ENCODE measurements at places on chromosomes 1 and 21.

- no peak for DNase-seq
These were observed 38.6 kb upstream of the GPR88 start for GRCh38 chr1:100499194-100499811.

- DNase-seq, result no peak
These were observed 44.0 kb downstream of the ETS2 start for GRCh38 chr21:38849776-38850175.

DNA sequence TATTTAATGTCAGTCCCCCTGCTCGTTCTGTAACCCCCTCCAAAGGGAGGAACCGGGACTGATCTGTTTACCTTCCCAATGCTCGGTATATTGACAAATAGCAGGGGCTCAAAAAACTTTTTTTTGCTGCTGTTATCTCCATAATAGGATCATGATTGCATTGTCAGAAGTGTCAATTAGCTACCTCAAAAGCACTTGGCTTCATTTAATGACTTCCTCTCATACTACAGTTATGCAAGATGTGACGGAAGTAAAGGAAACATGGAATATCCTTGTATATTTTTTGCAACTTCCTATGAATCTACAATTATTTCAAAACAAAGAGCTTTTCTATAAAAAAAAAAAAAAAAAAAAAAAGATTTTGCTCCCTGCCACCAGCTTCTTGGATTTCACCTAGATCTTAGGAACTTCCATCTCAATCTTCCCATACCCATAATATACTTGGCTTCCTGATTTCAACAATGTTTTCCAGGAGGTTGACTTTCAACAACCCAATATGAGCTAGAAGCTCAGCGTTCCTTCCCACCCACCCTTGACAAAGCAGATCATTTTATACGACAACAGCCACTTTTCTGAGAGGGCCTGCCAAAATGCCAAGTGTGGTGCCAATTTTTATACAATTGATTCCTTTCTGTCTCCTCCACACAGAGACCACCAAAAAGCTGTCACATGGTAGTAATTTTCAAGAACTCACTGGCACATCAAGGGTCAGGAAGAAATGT, 71.7 kb downstream of the SETD4 start:
- DNase-seq, result no peak

DNA sequence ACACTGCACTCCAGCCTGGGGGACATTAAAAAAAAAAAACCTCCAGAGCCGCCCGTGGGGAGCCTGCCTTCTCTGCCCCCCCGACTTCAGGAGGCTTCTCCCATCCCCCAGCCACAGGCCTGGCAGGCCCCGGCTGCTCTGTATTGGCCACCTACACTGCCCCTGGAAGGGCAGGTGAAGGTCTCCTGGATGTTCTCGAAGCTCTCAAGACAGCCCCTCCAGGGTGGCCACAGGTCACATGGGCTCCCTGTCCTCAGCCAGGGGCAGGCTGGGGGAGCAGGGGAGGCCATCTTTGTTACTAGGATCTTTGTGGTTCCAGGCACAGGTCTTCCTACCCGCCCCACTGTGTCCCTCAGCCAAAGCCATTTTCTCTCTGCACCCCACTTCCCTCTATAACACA, 32.8 kb downstream of the PADI6 start:
- no peak for DNase-seq

DNA sequence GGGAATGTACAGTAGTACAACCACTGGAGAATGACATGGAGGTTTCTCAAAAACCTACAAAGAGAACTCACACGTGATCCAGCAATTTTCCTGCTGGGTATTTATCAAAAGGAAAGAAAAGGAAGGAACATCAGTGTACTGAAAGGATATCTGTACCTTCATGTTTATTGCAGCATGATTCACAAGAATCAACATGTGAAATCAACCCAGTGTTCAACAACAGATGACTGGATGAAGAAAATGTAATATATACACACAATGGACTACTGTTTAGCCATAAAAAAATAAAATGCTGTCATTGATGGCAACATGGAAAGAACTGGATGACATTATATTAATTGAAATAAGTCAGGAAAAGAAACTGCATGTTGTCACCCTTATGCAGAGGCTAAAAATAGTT, 19.0 kb upstream of the CYP4A11 start:
- DNase-seq, result no peak

- DNase-seq, result no peak
These were observed 212.1 kb downstream of the PBX1 start for GRCh38 chr1:164771041-164771618.

DNA sequence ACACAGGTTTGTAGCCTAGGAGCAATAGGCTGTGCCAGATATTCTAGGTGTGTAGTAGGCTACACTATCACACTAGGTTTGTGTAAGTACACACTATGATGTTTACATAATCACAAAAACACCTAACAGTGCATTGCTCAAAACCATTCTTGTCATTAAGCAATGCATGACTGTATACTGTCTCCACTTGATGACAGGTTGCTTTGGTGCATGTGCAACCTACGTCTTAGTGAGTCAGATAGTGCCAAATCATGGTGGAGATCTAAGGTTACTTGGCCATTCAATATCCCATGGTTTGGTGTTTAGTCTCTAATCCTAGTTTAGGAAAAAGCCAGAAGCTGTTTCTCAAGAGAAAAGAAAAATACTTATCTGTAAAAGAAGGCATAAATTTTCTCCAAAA, 181.1 kb downstream of the KCNK2 start:
- DNase-seq, result no peak

GRCh38 chr21:36245649-36246048, 74.3 kb upstream of the MORC3 start:
- no peak for DNase-seq

- no peak for DNase-seq
These were observed 269.4 kb downstream of the PTPRU start for GRCh38 chr1:29505532-29506220.

- no peak for DNase-seq
These were observed 9.7 kb downstream of the S100A6 start for GRCh38 chr1:153526132-153526543.

- no peak for DNase-seq
These were observed 247.0 kb upstream of the LYPLAL1 start for GRCh38 chr1:218926631-218927030.

GRCh38 chr21:38179511-38179910, 77.3 kb upstream of the KCNJ15 start:
- peak; percentile 35 for DNase-seq
